Motor neuron (in vitro differentiated cells): ENCODE measurements at places on chromosomes 6 and 20.

- peak; percentile 35 for ATAC-seq
Measured at GRCh38 chr20:12318043-12318442, 400.4 kb downstream of the BTBD3 start.

GRCh38 chr6:49423817-49424216, 39.2 kb downstream of the MMUT start:
- no peak for ATAC-seq

- ATAC-seq: no peak
Measured at GRCh38 chr20:59069026-59069425, 26.4 kb upstream of the PRELID3B start.

- ATAC-seq: no peak
Measured at GRCh38 chr6:20148433-20148832, 63.8 kb downstream of the MBOAT1 start.

DNA sequence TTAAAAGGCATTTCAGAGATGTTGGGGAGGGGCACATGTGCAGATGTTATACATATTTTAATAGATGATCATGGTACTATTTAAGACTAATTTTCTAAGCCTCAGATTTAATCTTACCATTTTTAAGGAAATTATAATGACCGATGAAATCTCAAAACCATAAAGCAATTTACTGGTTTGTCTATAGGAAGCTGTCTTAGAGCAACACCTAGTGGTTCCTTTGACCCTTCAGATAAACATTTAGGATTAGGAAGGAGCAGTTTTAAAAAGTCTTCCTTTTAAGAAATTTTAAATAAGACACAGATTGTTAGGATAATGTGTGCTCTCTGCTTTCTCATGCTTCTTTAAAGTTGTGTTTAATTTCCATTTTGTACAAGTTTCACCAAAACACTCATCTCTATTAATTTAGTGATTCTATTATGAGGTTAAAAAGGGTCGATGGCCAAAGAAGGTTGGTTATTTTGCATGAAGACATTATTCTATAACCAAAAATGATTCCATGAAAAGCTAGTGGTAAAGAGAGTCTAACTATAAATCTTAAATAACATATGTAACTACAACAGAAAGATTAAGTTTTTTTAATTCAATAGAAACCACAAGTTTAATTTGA, 376.4 kb downstream of the HACE1 start:
- ATAC-seq: no peak

DNA sequence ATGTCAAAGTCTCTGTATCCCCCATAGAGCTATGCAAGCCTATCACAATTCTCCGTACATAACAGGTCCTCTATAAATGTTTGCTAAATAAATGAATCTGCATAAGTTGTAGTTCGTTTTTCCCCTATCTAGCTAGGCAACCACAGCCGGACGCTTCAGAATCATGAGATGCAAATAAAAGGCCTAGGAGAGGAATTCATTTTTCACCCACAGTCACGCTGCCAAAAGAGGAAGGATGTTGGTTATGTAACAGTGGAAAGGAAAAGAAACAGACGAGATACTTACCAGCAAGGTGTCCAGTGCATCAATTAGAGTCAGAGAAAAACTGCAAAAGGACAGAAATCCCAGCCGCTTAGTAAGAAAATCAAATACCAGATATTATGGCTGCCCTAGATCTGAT, 2.4 kb downstream of the EDEM2 start:
- no peak for ATAC-seq

GRCh38 chr6:47759364-47759763, 22.5 kb upstream of the OPN5 start:
- no peak for ATAC-seq

- ATAC-seq: no peak
Measured at GRCh38 chr6:113623129-113623528, 234.0 kb upstream of the MARCKS start.

GRCh38 chr20:17584689-17585088, 14.8 kb downstream of the DSTN start:
- ATAC-seq: no peak

- no peak for ATAC-seq
Measured at GRCh38 chr6:7578931-7579330, 11.1 kb upstream of the SNRNP48 start.

- no peak for ATAC-seq
Measured at GRCh38 chr6:34022250-34022872, 123.5 kb downstream of the GRM4 start.

- no peak for ATAC-seq
Measured at GRCh38 chr6:42644211-42644610, 78.2 kb downstream of the PRPH2 start.

GRCh38 chr20:32753731-32754130, 8.5 kb upstream of the DNMT3B start:
- ATAC-seq: no peak

DNA sequence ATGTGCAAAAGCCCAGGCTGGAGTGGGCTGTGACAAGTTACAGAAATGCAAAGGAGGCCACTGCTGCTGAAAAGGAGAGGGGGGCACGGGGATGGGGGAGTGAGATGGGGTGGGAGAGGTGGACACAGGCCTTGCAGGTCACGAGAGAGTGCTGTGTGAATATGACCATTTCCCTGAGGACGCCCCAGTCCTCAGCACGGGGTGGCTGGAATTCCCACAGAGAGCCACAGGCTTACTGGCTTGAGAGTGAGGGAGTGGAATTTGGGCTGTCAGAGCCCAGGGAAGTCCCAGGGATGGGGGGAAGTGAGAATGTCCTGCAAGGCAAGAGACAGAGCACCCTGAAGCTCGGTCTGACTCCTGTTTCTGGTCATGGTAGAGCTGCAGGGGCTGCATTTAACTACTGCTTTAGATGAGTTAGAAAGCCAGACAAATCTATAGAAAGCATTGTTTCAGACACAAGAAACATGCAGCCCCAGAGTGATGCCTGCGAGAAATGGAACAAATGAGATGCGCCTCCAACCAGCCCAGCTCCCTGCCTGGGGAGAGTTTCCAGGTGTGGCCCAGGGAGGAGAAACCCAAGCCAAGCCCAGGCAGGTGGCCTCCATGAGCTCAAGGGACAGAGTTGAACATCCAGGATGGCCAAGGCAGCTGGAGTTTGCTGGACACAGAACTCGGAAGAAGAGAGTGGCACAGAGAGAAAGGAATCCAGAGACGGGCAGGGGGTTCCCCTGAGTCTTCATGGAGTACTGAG, 30.5 kb downstream of the NPEPL1 start:
- no peak for ATAC-seq

GRCh38 chr6:142303176-142303533, 1.3 kb downstream of the ADGRG6 start:
- ATAC-seq: no peak

DNA sequence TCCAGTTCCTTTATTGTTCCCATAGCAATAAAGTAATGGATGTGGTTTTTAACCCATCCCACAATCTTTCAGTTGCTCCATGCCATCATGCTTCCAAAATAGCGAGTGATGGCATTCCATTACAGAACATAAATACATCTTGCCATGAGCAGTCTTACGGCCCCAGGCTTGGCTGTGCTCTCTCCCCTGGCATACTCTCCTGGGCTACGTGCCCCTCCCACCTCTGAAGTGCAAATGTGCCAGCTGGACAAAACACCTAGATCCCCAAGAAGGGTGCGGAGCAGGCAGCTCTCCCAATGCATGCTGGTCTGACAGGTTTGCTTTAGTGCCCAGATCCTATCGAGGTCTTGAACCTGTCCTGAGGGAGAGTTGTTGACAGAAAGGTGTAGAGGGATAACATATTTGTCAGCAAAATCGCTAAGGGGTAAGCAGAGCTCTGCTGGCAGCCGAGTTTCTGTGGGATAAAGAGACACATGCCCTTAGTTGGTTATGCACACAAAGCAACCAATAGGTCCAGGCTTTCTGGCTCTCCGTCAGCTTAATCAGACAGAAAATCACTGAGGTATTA, 43.9 kb upstream of the PAX1 start:
- no peak for ATAC-seq

DNA sequence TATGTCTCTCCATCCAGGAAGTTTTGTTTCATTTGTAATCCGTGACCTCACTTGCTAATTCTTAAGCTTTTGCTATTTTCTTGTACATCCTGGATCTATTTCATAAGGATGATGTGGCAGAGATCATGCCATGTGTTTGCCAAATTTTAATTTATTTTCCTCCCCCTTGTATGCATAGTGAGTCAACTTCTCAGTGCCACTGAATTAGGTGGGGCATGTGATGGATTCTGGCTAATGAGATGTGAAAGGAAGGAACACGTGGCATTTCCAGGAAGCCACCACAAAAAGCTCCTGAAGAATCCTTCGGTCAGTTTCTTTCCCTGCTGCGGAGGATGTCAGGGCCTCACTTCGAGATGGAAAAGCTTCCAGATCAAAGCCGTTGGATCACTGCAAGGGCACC, 86.2 kb upstream of the PRL start:
- no peak for ATAC-seq

DNA sequence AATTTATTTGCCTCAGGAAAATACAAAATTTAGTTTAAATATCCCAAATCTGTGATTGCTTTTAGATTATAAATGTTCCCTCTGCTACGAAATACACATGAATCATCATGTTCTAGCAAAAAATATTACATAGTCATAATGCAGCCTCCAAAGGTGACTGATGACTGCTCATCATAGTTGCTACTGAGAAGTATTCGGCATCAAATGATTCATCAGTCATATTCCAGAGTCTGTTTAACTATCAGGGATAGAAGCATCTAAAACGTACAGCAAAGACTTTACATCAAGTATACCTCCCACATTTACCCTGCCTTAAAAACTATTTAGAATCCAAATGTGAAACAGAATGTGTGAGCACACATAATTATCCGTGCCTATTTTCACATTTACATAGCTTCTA, 626.0 kb downstream of the CDH26 start:
- no peak for ATAC-seq

DNA sequence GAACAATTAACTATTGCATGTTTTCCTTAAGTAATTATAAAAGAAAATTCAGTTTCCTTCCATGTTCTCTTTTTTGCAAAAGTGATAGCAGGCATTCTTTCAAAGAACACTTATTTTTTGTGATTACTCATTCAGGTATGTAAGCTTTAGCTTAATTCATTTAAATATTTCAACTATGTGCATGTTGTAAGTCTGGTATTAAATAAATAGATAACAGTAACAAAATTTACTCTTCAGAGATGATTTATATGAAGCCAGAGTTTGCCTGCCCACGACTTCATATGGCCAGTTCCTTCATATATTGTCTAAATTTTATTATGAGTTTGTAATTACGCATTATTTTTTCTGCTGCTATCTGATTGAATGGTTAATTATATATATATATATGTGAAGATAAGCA, 110.9 kb downstream of the ADGRG6 start:
- ATAC-seq: no peak

DNA sequence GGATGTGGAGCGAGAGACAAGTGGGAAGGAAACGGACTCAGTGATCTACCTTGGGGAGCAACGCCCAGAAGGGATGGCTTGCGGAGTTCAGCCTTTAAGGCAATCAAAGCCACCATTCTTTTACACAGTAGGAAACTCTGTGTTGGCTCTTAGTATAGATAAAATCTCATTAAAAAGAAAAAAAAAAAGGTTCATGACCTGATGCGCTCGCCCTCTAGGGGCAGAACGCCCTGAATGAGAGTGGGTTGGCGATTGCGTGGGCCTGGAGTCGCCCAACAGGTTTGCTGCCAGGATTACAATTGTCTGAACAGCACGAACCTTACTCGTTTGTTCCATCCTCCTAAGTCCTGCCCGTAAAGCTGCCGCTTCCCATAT, 1.2 kb downstream of the TPD52L1 start:
- ATAC-seq: no peak

DNA sequence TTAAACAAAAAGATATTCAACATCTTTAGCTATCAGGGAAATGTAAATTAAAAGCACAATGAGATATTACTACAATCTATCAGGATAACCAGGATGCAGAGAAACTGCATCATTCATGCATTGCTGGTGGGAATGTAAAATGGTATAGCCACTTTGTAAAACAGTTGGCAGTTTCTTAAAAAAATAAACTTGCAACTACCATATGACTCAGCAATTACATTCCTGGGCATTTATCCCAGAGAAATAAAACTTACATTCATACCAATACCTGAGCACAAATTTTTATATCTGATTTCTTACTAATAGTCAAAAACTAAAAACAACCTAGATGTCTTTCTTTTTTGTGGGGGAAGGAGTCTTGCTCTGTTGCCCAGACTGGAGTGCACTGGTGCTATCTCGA, 190.3 kb upstream of the TAB2 start:
- ATAC-seq: no peak

DNA sequence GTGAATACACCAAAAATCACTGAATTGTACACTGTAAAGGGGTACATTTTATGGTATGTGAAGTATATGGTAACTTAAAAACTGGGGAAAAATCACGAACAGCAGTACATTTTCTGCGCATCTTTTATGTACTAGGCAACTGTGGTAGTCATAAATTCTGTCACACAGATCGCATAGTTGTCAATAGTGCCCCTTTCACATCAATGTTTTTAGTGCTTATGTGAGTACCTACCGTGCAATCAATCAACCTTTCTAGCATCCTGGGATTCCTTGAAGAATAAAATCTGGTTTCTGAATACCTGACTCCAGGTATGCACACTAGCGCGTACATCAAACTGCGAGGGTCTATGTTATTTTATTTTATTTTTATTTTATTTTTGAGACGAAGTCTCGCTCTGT, 637 bp upstream of the RPF2 start:
- no peak for ATAC-seq

- ATAC-seq: no peak
Measured at GRCh38 chr6:15158821-15159619, 86.8 kb upstream of the JARID2 start.

DNA sequence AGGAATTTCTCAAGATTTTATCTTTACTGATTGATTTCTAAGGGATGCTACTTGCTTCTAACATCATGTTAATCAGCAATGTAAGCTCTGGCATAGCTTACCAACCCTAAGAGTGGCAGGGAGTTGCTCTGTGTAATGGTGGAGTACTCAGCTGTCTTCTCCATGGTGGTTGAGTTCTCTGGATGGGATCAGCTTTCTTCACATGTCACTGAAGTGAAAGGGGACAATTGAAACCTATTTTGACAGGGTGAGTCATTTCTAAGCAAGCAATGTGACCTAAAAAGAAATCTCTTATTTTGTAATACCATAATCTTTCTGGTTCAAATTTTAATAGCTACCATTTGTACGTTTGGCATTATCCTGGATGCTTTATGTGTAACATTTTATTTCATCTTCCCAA, 430.4 kb downstream of the GJA1 start:
- ATAC-seq: no peak
